ENCODE measurements at places on chromosomes 1 and 21.

DNA sequence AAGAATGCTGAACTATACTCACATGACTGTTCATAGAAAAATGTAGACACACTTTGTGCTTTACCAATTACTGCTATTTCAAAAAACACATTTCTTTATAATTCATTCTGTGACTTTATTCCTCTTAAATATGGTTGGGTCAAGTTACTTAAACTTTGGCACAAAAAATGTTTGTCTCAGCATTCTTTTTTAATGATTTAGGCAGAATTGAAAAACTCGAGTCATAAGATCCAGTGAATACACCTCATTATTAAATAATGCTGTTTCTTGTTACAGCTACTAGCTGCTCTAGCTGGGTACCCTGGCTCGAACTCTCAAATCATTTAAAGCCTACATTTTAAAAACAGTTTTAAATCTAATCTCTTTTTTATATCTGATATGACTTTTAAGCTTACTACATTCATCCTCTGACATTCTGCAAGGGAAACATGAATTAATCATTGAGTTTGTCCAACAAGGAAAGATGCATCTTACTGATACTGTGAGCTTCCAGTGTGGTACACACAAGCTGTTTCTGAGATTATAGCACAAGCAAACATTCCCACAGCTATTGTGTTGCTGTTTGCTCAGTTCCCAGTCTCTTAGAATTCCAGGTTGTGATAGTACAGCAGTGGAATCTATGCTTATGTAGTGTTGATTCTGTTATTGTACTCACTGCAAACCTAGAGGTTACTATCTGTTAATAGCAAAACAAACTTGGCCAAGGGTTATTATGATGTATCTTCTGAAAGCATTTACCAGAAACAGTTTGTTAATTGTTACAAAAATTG lies 746.5 kb downstream of the USP25 start:
- DNase-seq: no peak

DNA sequence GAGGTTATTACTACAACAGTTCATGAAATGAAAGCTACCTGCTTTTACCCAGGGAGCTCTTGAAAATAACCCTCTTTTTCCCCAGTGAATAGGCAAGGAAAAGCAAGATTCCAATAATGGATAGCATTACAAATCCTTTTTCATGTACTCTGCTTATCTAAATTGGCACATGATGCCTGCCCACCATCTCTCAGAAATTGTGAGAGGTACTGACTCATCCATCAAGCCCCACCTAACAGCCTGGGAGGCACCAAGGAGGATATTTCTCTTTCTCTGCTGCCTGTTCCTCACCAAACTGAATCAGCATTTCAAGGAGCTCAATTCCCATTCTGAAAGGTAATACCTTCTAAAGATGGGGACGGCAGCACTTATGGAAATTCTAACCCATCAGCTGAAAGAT lies 34.4 kb downstream of the PALMD start:
- no peak for DNase-seq

DNA sequence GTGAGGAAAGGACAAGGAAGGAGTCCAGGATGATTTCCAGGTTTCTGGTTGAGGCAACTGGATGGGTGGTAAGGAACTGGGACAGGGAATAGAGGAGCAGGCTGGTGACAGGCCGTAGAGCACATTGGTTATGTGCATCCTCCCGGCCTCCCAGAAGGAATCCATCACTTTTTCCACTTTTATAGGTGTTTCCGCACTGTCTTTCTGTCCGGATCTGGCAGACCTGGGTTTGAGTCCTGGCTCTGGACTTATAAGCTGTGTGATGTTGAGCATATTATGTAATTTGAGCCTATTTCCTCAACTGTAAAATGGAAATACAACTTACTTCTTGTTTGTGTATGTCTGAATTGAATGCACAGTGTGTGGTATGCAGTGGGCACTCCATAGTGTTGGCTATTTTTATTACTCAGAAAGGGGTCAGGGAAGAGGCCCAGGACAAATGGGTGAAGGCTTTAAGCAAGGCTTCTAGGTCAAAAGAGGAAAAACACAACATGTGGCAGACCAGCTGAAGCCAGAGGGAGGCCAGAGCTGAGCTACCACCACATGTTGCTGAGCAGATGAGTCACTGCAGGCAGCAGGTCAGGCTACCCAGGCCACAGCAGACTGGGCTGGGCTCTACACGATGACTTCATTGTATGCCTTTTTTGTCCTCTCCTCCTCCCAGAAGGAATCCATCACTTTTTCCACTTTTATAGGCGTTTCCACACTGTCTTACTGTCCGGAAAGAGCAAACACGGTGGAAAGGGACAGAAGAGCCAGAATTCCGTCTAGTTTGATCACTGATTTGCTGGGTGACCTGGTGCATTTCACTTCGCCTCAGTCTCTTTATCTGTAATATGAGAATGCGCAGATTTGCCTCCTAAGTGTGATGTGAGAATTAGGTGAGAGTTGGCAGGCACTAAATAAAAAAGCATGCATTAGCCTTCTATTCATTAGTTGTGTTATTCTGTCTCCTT lies 791 bp upstream of the MAST2 start:
- no peak for DNase-seq

DNA sequence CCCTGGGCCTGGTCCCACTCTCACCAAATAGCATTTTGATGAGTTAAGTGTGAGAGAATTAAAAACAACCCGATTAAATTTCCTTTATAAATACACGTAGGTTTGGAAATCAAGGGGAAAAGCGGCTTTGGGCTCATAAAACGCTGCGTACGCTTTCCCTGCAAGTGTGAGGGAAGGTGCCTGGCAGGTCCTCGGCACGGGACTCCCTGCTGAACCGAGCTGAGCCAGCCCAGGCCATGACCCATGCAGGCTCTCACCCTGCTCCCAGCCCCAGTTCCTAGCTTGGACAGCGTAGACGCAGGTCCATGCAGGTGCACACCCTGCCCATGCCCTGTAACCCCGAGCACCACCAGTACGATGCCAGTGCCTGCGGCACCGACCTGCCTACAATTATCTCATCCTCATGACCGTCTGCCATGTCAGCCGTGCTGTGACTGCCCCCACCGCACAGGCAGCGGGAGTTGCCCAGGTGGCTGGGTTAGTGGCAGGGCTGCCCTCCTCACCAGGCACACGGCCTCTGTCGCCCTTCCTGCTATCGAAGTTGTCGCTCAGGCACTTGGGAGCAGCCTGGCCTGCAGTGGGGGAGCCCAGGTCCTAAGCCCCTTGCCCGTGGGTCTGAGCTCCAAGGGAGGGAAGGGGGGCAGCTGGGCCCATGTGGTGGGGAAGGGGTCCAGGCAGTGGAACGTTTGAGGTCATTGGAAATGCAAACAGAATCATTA lies 41.0 kb upstream of the ACTRT2 start:
- DNase-seq: no peak

DNA sequence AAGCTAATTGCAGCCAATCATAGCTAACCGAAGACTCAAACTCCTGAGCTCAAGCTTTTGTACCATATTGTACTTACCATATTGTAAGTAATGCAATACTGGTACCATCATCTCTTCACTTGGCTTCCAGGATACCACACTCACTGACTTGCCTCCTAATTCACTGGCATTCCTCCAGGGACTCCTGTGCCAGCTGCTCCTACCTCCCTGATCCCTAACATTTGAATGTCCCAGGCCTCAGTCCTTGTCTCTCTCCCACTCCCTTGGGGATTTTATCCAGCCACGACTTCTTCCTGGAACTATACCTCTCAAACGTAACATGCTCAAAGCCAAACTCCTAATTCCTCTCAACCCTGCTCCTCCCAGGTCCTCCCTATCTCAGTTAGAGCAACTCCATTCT lies 33.8 kb downstream of the USP48 start:
- no peak for DNase-seq

DNA sequence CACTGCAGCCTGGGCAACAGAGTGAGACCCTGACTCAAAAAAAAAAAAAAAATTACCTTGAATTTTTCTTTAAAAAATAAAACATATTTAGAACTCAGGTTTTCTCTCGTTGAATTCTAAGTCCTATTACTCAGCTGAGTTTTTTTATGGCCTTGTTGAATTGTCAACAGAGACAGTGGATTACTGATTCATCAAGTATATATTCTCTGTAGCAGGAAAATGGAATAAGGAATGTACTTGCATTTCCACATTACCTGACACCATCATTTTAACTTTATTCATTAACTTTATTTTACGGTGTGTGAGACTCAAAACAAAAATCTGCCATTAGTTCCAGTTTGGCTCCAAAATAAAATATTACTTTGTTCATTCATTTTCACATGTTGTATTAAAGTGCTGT lies 53.8 kb upstream of the APP start:
- no peak for DNase-seq

- no peak for DNase-seq
Measured at GRCh38 chr1:51417496-51418383, 87.4 kb upstream of the TTC39A start.

- DNase-seq: no peak
Measured at GRCh38 chr1:7584157-7584556, 186.9 kb upstream of the VAMP3 start.

GRCh38 chr1:41641475-41641814 lies 157.0 kb upstream of the EDN2 start:
- DNase-seq: peak; percentile 34

DNA sequence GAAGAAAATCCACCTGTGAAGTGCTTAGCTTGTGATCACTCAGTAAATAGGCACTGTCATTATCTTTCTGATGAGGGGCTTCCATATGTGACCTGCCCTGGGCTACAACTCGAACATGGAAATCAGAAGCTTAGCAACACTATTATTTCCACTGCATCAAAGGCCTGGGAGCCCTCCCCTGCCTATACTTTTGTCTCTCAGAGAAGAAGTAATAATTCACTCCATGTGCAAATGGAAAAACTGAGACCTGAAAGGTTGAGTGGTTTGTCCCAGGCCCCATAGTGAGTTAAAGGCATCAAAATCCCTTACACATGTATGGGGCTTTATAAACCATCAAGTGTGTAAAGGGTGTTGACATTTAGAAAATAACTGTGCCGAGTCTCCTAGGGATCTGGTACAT lies 20.9 kb downstream of the SOX13 start:
- DNase-seq: no peak

- DNase-seq: no peak
Measured at GRCh38 chr21:30227633-30228404, 11.9 kb upstream of the CLDN8 start.

DNA sequence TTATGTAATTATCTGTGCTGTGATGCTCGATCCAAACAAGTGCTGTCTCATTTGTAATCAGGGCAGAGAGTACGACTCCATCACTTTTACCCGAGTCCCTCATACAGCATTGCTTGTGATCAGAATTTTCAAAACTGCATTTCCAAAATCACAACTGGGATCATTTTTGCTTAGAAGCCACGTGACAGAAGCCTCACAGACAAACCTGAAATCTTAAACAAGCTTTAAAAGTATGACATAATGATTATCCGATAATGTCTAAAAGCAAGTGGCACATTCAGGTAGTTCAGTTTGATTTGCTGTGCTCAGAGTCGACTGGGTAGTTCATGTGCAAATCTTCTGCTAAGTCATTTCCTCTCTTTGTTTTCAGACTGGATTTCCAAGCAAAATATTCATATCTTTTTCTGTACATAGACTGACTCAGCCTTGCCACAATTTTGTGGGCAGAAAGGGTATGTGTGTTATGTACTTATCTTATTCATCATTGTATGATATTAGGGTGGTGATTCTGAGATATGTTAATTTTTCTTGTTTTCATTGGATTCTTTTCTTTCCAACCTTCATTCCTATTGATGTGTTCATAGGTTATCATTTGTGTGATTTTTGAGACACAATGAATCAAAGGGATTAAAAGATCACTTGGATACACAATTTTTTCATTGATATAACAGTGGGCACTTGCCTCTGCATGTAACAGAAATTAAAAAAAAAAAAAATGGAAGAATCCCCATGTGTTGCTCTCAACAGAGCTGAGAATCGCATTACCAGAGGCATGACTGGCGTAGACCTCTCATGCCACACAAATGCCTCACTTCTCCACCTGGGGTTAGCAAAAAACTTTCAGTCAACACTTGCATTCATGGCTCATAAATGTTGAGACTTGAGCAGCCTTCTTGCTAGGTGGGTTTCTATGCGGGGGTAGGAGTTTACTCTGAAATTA lies 355.7 kb downstream of the LTN1 start:
- peak; percentile 10 for DNase-seq

Measured in stimulated activated CD4-positive, alpha-beta T cell treated with anti-CD3 and anti-CD28 coated beads, Interleukin-12 subunit alpha, Interleukin-12 subunit beta, amount 100 ng/mL, for 48 hours (primary cell).